ENCODE measurements at places on chromosomes 7 and 10.

DNA sequence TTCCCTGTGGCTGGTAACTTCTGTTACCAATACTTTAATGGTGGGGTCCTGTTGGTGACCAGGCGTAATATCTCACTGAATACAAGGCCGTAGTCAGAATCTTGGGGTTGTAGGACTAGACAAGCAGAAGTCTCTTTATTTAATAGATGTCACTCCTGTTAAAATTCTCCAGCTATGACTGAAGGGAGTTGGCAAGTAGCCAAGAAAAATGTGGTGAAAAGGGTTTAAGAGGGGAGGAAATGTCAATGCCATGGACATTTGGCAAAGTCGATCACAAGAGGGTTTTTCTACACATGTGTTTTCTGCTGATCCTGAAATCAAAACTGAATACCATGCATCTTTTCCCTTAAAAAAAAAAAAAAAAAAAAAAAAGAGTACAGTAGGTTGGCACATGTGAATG, 533.5 kb downstream of the AUTS2 start:
- DNase-seq, result no peak

GRCh38 chr10:92789067-92789466, 59.3 kb upstream of the EXOC6 start:
- DNase-seq, result no peak

GRCh38 chr7:111010798-111011197, 80.1 kb upstream of the LRRN3 start:
- DNase-seq, result no peak

- DNase-seq, result no peak
These were observed 2.2 kb downstream of the BBIP1 start for GRCh38 chr10:110916554-110917346.

DNA sequence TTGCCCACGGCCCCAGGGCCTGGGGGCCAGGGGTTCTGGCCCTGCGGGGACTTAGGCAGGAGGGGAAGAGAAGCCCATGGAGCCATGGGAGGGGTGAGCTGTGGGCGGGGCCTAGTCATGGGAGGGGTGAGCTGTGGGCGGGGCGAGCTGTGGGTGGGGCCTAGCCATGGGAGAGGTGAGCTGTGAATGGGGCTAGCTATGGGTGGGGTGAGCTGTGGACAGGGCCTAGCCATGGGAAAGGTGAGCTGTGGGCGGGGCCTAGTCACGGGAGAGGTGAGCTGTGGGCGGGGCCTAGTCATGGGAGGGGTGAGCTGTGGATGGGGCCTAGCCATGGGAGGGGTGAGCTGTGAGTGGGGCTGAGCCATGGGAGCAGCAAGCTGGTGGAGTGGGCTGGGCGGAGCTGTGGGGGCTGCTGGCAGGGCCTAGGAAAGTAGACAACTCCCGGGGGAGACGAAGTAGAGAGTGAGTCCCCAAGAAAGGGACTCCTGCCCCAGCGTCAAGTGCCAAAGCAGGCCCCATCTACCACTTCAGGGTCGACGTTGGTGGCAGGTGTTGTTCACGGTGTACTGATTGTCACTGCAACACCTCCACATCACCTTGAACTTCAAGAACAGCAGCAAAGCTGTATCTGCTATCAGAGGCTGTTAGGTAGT, 19.2 kb upstream of the TTYH3 start:
- DNase-seq, result no peak

DNA sequence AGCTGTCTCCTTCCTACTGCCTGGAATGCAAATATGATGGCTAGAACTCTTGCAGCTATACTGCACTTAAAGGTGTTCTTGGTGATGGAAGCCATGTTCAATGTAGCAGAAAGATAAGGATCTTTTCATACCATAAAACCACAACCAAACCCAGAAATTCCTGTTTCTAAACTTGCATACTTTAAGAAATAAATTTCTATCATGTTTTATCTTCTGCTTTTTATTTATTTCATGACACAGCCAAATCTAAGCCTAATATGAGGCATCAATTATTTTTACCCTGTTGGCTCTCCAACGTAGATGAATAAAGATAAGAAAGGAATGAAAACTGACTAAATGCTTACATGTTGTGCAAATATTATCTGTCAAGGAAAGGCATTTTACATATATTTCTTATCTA, 224.1 kb downstream of the DOCK4 start:
- DNase-seq, result no peak

GRCh38 chr10:93224005-93224779, 150.5 kb downstream of the CYP26A1 start:
- no peak for DNase-seq

DNA sequence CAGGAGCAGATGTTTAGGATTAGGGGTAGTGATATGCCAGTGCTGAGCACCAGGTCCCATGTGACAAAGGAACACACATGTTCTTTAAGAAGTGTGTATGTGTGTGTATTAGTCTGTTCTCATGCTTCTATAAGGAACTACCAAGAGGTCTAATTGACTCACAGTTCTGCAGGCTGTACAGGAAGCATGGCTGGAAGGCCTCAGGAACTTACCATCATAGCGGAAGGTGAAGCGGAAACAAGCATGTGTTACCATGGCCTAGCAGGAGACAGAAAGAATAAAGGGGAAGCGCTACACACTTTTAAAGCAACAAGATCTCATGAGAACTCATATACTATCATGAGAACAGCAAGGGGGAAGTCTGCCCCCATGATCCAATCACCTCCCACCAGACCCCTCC, 22.8 kb upstream of the PDZD8 start:
- DNase-seq, result no peak

GRCh38 chr7:97026715-97027426, 2.2 kb upstream of the DLX5 start:
- DNase-seq, result no peak

DNA sequence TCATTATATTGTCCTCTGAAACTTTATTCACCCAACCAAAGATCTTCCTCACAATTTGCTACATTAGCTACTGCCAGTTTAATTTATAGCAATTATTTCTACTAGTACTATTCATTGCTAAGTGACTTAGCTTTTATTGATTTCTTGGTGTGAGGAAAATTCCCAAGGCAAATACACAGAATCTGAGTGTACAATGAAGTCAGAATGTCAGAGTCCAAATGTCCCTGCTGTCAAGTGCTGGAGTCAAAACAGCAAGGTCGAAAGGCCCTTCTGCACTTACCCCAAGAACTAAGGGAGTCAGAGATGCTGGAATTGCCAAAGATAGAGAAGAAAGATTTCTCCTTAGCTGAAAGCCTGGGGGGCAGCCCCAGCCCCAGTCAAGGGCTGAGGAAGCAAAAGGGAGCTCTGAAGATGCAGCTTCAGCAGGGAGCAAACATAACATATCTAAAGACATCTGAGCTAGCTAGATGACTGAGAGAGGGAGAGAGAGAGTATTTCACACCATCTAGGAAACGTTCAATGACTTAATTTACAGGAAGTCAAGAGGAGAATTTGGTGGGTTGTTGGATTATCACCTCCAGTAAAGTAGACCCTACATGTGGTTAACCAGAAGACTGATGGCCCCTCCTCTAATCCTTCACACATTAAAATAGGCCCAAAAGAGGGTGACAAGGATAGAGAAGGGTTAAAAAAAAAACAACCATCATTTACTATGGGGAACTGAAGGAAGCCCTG, 36.6 kb upstream of the SAMD8 start:
- DNase-seq, result no peak

DNA sequence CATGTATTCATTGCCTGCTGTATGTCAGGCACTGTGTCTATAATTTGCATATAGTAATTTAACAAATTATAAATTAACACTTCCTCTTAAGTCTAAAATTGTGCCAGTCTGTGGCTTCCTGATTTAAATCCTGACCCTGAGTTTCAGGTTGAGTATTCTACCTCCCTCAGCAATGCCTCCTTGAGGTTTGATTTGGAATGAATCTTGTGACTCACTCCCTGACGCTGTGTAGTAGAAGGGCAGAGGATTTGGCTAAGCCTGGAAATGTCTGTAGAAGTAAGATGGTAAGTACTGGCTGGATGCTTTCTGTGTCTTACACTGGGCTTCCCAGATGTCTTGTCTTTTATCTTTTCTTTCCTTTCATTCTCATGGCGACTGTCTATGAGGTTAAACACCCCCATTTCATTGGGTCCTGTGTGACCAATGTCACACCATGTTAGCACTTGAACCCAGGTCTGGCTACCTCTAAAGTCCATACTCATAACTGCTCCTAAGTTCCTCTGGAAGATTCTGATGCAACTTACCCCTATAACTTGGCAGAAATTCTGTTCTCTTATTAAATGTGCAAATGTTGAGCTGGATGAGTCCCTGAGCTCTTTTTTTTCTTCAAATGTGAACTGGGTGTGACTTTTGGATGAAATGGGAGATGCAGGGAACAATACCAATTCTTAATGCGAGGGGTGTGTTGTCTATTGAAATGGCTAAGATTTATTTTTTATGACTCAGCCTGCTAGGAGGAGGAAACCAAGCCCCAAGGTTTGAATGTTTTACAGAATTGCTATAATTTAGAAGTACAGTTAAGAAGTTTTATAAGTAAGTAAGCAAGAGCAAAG, 48.5 kb downstream of the PLCE1 start:
- no peak for DNase-seq

GRCh38 chr7:133947458-133948254, 179.5 kb upstream of the LRGUK start:
- no peak for DNase-seq

DNA sequence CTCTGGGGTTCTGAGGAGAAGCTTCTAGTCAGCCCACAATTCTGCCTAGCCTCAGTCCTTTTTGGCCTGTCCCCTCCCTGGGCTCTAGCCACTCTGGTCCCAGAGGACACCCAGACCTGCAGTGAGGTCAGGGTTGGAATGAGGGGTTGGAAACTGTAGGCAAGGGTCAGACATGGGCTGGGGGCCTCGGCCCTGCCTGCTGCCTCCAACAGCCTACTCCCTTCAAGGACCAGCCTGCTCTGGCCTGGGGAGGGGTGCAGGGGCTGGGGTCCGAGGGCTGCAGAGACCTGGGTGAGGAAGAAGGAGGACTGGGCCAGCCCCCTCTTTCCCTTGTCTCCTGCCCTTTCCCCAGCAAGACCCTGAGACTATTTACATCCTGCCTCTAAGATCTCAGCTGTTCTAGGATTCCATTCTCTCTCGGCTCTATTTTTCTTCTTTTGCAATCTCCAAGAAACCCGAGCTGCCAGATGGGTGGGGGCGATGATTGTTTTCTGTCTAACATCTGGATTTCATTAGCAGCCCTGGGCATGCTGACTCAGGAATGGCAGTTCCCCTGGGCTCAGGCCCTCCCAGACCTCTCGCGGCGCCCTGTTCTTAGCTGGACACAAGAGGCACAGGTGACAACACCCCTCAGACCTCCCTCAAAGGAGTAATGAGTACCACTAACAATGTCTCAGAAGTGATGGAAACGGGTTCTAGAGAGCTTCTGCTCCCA, 23.1 kb downstream of the ZCCHC24 start:
- no peak for DNase-seq

DNA sequence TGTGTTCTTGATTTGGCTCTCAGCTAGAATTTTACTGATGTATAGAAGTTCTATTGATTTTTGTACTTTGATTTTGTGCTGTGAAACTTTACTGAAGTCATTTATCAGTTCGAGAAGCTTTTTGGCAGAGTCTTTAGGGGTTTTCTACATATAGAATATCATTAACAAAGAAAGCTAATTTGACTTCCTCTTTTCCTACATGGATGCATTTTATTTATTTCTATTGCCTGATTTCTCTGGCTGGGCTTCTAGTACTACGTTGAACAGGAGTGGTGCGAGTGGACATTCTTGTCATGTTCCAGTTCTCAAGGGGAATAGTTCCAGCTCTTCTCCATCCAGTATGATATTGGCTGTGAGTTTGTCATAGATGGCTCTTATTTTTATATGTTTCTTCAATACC, 65.4 kb downstream of the RNF133 start:
- DNase-seq, result no peak

- no peak for DNase-seq
These were observed 39.2 kb downstream of the ZNF467 start for GRCh38 chr7:149733924-149734790.

- no peak for DNase-seq
These were observed 37.1 kb upstream of the PRKAG2 start for GRCh38 chr7:151914051-151914450.

DNA sequence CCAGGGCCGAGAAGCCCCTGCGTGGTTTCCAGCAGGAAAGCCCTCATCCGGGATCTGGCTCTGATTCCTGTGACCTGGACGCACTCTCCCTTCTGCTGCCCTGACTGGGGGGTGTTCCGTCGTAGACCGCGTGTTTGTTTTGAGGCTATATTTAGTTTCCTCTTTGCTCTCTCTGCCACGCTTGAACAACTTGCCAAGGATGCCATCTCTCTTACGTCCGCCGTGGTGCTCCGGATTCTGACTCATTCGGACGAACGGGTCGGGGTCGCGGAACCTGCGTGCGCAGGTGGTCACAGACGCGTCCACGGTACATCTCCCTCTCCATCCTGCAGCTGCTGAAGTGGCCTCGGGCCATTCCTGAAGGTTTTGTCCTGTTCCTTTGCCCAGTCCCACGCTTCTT, 10.4 kb upstream of the SORCS3 start:
- DNase-seq, result no peak

DNA sequence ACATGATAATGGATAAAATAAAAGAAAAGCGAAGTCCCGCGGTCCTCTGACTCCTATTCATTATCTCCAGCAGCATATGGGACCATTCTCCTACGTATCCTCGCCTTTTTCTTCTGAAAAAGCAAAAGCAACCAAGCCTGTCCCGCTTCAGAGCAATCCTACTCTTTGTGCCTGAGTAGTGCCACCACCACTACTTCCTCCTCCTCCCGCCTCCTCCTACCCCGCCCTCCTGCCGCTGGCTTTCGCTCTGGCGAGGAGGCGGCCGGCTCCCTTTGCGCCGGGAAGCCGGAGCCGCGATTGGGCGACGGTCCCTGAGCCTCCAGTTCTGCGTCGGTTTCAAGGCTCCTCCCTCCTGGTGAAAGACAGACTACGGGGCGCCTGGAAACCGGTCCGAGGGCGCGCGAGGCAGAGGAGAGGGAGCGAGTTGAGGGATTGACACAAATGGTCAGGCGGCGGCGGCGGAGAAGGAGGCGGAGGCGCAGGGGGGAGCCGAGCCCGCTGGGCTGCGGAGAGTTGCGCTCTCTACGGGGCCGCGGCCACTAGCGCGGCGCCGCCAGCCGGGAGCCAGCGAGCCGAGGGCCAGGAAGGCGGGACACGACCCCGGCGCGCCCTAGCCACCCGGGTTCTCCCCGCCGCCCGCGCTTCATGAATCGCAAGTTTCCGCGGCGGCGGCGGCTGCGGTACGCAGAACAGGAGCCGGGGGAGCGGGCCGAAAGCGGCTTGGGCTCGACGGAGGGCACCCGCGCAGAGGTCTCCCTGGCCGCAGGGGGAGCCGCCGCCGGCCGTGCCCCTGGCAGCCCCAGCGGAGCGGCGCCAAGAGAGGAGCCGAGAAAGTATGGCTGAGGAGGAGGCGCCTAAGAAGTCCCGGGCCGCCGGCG, at the start of gene FZD1:
TSS of gene FZD1 (plus strand) at position 388 of the 878 bp plus-strand sequence. CDS start at position 836, 448 bp downstream.
- no peak for DNase-seq

DNA sequence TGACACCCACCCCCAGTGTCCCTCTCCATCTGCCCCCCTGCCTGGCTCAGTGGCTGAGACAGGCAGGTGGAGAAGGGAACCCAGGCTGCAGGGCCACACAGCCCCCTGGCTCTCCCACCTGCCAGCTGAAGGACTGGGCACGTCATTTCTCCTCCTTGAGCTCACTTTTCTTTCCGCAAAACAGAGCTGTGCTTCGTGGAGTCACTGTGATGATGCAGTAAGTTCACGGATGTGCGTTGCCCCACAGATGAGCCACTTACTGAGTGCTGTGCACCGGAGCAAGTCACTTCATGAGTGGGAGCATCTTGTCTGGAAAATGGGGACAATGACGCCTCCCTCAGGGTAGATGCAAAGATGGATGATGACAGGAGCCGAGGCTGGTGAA, 2.7 kb downstream of the OPN4 start:
- no peak for DNase-seq

GRCh38 chr7:139889186-139889871, 60.3 kb downstream of the TBXAS1 start:
- no peak for DNase-seq
